CD8-positive, alpha-beta memory T cell (primary cell): ENCODE measurements at places on chromosomes 13 and 19. TPM values are rescaled to one million over a fixed set of nuclear protein-coding genes. Genes with fewer than 3 reads are reported as not detected.

- no peak for DNase-seq
- no peaks in the 10 kb centered on the region for H3K36me3 ChIP-seq
- no peaks in the 10 kb centered on the region for H3K27me3 ChIP-seq
- H3K4me1 ChIP-seq = no peaks in the 10 kb centered on the region
Measured at GRCh38 chr13:113667771-113668490, 912 bp downstream of the GRK1 start.

GRCh38 chr13:74287724-74288169, 153.5 kb upstream of the KLF12 start:
- peak overlapping the region; percentile 36 for H3K4me3 ChIP-seq
- peak; percentile 77 for DNase-seq
- H3K36me3 ChIP-seq = no peaks in the 10 kb centered on the region
- no peaks in the 10 kb centered on the region for H3K27me3 ChIP-seq

LILRB4 gene
- total RNA-seq = 0.69 TPM

KCNN4 gene
- total RNA-seq = 97.6 TPM
